ENCODE measurements at places on chromosomes 12 and 14.

GRCh38 chr12:88172844-88173407, 30.8 kb downstream of the TMTC3 start:
- DNase-seq = peak; percentile 90

DNA sequence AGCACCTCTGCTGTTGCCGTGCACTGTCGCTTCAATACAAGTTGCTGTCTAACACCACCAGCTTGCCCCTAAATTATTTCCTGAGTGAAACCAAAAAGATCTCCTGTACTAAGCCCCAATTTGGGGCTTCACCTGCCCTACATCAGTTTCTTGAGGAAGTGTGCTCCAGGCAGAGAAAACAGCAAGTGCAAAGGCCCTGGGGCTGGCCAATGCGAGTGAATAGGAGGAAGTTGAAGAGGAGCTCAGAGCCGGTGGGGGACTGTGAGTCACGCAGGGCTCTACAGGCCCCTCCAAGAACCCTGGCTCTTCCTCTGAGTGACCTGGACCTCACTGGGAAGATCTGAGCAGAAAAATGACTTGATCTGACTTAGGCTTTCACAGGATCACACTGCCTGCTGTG, 117.2 kb downstream of the IPO8 start:
- DNase-seq = no peak

DNA sequence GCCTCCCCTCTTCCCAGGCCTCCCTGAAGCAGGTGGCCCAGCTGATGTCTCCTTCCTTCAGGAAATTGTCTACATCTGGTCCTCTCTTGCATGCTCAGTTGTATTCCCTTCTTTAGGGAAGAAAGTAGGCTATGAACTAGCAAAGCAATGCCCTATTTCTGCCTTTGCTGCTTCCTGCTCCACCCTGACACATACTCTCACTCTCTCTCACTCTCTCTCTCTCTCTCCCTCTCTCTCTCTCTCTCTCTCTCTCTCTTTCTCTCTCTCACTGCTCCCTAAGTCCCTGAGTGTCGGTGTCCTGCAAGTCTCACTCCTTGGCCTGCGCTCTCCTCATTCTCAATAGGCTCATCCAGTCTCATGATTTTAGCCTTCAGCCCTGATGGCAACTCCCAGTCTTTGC, 19.4 kb upstream of the PARP11 start:
- no peak for DNase-seq

DNA sequence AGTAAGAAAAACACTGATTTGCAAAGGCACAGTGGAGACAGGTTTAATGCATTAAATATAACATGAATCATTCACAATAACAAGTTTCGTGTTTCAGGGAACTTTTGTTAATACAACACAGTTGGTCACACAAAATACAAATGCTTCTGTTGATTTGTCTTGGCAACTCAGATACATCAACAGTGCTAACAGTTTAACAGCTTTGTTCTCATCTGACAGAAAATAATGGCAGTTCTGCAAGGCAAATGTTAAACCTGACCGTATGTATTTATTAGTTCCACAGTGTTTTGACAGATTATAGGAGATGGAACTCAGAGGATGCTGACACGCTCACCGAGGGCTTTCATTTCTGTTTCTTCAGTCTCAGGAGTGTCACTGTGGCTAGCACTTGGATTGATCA, 350.7 kb downstream of the PRKD1 start:
- no peak for DNase-seq

- no peak for DNase-seq
These were observed 52.3 kb downstream of the PLEKHA5 start for GRCh38 chr12:19181666-19182426.

- peak; percentile 26 for DNase-seq
These were observed 143.1 kb downstream of the PCNX1 start for GRCh38 chr14:71050227-71050823.

- peak; percentile 5 for DNase-seq
These were observed 1.7 kb upstream of the CFAP251 start for GRCh38 chr12:121916719-121917118.

DNA sequence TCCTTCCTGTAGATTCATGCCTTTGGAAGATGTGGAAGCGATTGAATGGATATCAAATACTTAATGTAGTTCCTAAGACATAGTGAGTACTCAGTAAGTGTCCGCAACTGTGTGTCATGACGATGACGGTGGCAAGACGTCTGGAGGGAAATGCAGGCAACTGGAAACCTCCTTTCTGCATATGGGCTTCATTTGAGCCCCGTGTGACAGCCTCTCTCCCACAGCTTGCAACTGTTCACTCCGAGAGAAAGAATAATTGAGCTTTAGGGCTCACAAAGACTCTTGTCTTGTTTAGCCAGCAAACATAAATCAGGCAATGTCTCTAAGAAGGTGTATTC, 6.9 kb downstream of the CFAP251 start:
- DNase-seq = peak; percentile 82

DNA sequence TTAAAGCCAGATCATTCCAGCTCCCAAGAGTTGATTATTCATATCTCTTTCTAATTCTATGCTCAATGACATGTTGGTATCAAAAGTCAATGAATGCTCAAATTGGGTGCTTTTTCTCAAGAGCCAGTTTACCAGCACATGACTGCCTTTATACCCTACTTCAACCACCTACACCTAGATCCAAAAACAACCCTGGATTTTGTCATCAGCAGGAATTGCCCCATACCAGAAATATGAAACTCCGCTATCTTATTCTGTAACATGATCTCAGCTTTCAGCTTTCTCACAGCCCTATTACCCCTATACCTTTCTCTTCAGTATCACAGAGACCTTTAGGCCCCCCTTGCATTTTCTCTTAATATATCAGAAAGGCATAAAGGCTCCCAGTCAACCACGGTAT, 32.3 kb upstream of the ESR2 start:
- no peak for DNase-seq

GRCh38 chr12:473863-474577, 14.3 kb downstream of the B4GALNT3 start:
- DNase-seq = peak; percentile 67

DNA sequence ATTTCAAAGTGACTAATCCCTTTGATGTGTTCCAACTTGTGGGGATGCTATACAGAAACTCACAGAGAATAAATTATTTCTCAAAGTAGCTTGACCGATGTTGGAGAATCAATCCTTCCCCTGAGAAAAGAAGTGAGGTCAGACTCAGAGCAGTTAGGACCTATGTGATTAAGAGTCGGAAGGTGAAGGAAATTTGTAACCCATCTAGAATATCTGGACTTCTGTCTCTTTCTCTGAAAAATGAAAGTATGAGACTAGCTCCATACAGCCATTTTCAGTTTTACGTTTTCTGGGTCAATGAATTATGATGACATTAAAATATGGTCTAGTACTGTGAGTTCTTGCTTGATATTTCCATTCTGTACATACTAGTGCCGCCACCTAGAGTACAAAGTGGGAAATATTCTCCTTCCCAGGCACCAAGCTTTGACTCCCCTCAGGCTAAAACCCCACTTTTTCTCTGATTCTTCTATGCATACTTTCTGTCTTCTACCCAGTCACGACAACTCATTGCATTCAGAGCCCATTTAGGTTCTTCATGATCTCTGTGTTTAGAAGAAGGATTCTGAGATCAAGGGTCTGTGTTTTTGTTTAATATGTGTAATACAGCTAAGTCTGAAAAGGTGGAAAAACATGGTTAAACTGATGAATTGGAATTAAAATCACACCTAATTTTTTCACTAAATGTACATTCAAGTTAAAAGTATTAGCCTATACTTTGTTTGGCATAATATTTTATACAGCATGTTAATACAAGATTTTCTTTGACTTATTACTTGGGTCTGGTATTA, 6.9 kb upstream of the NTS start:
- DNase-seq = peak; percentile 72

DNA sequence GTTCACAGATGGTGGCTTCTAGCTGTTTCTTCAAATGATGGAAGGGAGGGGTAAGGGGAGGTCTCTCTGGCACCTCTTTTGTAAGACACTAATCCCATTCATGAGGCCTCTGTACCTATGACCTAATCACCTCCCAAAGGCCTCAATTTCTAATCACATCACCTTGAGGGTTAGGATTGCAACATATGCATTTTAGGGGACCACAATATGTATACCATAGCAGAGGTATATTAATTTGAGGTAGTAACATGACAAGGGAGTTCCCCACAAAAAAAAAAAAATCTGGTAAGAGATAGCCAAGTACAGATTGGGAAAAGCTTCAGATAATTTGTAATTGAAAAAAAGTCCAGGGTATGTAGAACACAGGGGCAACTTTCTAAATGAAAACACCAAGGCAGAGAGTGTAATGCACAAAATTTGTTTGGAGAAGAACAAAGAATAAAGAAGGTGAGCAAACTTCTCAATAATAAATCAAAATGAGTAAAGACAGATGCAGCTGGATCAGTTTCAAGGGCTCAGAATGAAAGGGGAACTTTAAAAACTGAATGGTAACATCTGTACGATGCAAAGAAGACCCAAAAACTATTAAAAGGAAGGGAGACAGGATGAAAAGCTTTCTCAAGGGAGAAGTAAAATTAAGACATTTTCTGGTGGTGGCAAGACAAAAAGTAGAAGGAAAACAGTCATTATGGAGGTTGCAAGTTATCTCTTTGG, 125.5 kb upstream of the DCN start:
- no peak for DNase-seq

GRCh38 chr14:104446611-104447010, 133.0 kb upstream of the C14orf180 start:
- no peak for DNase-seq

DNA sequence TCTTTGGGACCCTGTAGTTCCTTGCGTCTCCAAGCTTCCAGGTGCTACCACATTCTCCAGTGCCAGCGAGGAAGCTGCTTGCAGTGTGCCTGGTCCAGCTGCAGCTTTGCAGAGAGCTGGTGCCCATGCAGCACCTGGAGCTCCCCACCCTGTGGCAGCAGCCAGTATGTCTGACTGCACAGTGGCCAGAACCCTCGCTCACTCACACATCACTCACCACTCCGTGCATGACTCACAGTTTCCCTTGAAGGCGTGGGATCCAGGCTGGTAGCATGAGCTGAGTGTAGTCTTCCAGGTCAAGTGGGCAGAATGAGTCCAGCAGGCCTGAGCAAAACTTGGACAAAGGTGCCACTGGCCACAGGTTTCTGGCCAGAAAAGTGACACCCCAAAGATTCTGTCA, 33.6 kb downstream of the SDR9C7 start:
- DNase-seq = peak; percentile 10

- DNase-seq = peak; percentile 25
These were observed 347 bp downstream of the SYNDIG1L start for GRCh38 chr14:74425525-74426201.

DNA sequence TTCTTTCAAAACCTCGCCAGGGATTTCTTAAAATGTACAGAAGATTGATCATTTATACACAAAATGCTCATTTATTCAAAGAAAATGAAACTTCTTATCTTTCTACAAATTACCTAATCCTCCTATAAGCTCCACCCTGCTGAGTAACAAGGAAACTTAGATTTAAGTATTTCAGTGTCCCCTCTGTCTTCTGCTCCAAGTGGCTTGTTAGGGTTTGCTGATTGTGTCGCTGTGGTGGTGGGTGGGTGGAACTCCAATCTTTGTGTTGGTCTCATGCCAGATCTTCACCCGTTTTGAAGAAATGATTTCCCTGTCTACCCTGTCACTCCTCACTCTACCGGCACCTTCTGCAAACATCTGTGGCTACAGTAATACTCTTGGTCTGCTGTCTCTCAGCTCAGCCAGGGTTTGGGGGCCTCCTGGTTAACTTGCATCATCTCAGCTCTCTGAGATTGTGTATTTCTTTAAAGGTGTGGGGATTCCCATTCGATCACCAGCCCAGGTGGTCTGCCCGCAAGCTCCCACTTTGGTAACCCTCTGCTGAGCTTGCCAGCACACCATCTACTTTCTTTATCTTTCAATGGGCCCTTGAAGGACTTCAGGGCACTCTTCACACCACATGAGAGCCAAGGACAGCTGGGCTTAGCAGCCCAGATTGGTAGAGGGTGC, 73.8 kb downstream of the DRAM1 start:
- no peak for DNase-seq

GRCh38 chr12:69906411-69907216, 81.6 kb downstream of the MYRFL start:
- no peak for DNase-seq

GRCh38 chr14:65142914-65143625, 40.8 kb upstream of the MAX start:
- DNase-seq = no peak

DNA sequence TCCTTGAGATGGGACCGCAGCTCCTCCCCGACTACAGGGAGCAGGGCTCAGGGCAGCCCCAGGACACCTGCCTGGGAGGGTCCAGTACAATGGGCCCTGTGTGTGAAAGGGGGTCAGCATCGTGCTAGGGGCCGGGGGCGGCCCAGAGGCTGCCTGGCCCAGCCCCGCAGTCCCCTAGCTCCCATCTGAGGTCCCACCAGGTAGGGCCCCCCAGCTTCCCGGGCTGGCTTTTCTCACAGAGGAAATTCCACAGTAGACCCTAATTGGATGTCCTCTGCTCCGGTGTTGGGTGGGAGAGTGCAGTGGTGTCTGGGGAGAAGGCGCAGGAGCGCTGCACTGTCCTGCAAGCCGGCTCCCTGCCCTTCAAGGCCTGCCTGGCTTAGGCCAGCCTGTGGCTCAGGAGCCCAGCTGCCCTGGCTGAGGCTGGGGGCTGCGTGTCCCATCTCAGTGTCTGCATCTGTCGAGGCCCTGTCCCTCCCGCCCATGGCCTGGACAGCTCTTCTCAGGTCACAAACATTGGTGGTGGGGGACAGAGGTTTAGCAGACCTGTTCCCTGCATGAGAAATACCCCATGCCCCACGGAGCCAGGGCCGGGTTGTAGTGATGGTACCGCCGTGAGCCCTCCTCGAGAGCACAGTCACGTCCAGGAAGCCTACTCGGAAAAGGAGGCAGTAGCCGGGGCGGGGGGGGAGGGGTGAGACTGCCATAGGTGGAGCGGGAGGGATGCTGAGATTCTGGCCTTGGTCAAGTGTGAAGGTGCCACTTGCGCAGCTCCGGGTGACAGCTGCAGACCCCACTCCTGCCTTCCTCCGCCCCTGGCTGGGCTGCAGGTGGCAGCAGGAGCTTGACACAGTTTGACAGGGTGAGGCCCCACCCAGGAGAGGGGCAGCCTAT, 11.6 kb downstream of the HIP1R start:
- no peak for DNase-seq

- DNase-seq = peak; percentile 94
These were observed 309.2 kb downstream of the SLC16A7 start for GRCh38 chr12:59904874-59905521.

DNA sequence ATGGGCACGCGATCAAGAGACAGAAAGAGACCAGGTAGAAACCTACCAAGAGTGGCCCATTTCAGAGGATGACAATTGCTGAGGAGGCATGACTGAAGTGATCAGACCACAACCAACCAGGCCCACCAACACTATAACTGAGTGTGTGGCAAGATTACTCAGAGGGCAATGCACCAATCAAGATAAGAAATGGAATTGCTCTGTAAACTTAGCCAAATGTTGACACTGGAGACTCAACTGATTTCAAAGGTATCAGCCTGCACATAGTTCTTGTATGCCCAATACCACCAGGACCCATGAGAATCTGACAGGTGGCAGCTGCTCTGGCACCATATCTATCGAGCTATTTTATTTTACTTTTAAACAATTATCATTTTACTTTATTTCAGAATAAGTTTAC, 128.9 kb downstream of the FOXN3 start:
- DNase-seq = no peak

- DNase-seq = peak; percentile 85
These were observed 90.2 kb downstream of the FUT8 start for GRCh38 chr14:65502676-65503124.

Data from fibroblast of skin of back (primary cell).